Pancreas (tissue), 10 donors: ENCODE measurements at places on chromosomes 1 and 21. TPM values are rescaled to one million over a fixed set of nuclear protein-coding genes. Genes with fewer than 3 reads are reported as not detected.

DNA sequence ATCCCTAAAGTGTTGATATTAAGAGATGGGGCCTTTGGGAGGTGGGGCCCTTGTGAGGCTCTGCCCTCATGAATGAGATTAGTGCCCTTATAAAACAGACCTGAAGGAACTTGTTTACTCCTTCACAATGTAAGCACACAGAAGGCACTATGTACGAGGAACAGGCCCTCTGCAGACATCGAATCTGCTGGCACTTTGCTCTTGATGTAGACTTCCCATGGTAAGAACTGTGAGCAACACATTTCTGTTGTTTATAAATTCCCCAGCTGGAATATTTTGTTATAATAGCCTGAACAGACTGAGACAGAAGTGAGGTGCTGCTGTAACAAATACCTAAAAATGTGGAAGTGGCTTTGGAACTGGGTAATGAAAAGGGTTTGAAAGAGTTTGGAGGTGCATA lies 193.2 kb downstream of the TGFB2 start:
- H3K27ac ChIP-seq, result no peak overlapping the region
- no peaks in the 10 kb centered on the region for H3K36me3 ChIP-seq
- no peak overlapping the region for H3K4me3 ChIP-seq
- H3K4me1 ChIP-seq, result no peaks in the 10 kb centered on the region

- no peaks in the 10 kb centered on the region for H3K36me3 ChIP-seq
- no peak overlapping the region for H3K27ac ChIP-seq
- H3K27me3 ChIP-seq, result no peaks in the 10 kb centered on the region
- no peaks in the 10 kb centered on the region for H3K4me1 ChIP-seq
- no peak overlapping the region for H3K4me3 ChIP-seq
- DNase-seq, result no peak
Observed at GRCh38 chr1:58746757-58747156, 37.1 kb downstream of the JUN start.

- H3K36me3 ChIP-seq, result no peaks in the 10 kb centered on the region
- H3K4me1 ChIP-seq, result no peaks in the 10 kb centered on the region
- H3K4me3 ChIP-seq, result no peak overlapping the region
- no peak for DNase-seq
- no peak overlapping the region for H3K27ac ChIP-seq
Observed at GRCh38 chr1:29383746-29384371, 147.5 kb downstream of the PTPRU start.

The SUSD4 gene
- total RNA-seq, result 6.0 TPM

- H3K36me3 ChIP-seq, result no peaks in the 10 kb centered on the region
- H3K27me3 ChIP-seq, result no peaks in the 10 kb centered on the region
- no peaks in the 10 kb centered on the region for H3K4me1 ChIP-seq
- H3K4me3 ChIP-seq, result no peak overlapping the region
- no peak overlapping the region for H3K27ac ChIP-seq
Observed at GRCh38 chr1:198660341-198661261, 21.8 kb downstream of the PTPRC start.

The C1orf56 gene
- total RNA-seq, result 2.6 TPM

DNA sequence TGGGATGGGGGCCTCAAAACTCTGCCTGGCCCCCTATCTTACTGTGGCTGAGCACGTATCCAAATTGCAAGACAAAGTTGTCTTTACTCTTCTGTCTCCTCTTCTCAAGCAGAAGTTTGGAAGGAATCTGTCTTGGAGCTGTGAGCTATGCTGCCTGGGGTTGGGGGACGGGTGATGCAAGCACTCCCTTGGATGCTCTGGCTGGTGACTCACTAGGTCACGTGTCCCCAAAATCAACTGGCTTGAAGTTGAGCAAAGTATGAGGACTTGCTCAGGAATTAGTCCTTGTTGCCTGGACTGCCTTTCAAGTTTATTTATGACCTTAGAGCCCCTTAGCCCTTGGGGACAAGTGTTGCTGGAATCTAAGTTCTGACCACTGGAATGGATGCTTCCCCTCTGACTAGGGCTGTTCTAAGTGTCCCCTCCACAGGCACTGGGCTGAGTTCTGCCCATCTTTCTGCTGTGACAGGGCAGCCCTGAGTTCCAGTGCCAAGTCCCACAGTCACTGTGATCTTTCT lies 269.5 kb downstream of the HHAT start:
- H3K27ac ChIP-seq, result no peak overlapping the region
- H3K4me1 ChIP-seq, result no peaks in the 10 kb centered on the region
- H3K36me3 ChIP-seq, result no peaks in the 10 kb centered on the region
- H3K27me3 ChIP-seq, result no peaks in the 10 kb centered on the region

DNA sequence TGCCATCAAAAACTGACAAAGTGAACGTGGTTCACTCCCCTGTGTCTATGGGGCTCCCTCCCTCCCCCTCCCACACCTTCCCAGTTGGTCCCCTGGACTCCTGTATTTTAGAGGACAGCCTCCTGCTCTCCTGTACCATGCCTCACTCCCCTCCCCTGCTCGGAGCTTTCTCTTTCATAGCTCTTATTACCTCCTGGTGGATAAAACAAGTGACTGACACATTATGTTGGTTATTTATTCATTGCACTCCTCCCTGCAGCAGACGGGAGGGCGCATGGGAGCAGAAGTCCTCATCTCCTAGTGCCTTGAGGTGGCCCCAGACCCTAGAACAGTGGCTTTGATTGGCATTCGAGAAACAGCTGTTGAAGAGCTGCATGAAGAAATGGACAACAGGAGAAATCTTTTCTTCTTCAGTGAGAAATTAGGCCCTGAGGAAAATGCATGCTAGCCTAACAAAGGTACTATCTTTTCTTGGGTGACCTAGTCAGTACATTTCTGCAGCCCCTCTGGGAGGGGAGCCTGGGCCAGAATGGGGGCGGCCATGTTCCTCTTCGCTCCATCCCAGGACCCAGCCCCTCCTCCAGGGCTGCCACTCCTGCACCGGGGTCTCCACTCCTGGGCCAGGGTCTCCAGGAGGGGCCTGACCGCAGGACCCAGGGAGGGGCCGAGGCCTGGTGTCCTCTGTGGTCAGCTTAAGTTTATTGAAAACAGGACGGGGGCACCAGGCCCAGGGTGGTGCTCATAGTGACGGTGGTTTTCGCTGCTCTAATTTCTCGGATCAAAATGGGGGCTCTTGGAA lies 1.2 kb upstream of the TFF1 start:
- no peak overlapping the region for H3K4me3 ChIP-seq
- DNase-seq, result no peak
- no peak overlapping the region for H3K27ac ChIP-seq
- H3K4me1 ChIP-seq, result no peaks in the 10 kb centered on the region
- no peaks in the 10 kb centered on the region for H3K27me3 ChIP-seq

DNA sequence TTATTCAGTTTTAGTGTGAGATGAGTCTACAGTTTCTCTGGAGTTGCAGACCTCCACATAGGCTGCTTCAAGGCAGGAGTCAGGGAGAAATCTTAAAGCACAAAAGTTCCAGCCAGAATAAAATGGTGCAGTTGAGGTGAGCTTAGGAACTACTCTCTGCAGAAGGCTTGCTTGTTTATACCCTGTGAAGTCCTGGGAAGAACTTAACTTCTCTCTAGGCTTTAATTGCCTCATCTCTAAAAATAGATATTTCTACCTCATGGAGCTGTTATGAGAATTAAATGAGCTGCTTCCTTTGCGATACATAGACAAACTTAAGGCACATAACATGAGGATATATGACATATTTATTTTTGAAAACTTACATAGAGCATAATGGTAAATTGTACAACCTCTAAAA lies 286.2 kb downstream of the GPATCH2 start:
- H3K36me3 ChIP-seq, result no peaks in the 10 kb centered on the region
- no peak overlapping the region for H3K27ac ChIP-seq
- no peak for DNase-seq
- H3K4me1 ChIP-seq, result no peaks in the 10 kb centered on the region

DNA sequence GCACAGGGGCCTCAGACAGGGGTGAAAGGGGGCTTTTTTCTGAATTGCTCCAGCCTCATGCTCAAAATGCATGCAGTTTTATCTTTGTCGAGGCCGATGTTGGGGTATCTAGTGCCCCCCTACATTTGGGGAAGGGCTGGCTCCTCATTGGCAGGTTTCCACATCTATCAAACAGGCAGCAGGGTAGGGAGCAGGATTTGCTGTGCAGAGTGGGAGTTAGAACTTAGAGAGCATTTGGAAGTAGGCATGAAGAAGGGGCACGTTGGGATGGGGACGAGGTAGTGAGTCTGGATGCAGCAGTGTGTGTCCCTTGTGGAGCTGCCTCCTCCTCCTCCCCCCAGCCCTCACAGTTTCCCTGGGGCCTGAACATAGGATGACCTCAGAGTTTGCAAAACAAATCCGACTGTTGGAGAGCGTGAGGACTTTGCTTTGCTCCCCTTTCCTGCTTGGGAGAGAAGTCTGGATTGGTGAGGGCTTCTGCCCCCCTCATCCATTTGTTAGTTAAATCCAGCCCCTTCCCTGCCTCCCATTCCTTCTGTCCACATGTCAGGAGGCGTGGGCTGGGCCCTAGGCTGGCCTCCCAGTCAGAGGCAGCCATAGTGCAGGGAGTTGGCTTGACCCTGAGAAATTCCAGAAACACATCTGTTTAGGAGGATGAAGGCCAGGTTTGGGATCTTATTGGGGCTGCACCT lies 36.9 kb upstream of the GPR37L1 start:
- H3K27me3 ChIP-seq, result no peaks in the 10 kb centered on the region
- peaks cover 15% of the 10 kb centered on the region for H3K4me1 ChIP-seq
- peak overlapping the region; percentile 84 for H3K27ac ChIP-seq

The LENEP gene
- not detected for total RNA-seq

The FALEC gene
- not detected for total RNA-seq

DNA sequence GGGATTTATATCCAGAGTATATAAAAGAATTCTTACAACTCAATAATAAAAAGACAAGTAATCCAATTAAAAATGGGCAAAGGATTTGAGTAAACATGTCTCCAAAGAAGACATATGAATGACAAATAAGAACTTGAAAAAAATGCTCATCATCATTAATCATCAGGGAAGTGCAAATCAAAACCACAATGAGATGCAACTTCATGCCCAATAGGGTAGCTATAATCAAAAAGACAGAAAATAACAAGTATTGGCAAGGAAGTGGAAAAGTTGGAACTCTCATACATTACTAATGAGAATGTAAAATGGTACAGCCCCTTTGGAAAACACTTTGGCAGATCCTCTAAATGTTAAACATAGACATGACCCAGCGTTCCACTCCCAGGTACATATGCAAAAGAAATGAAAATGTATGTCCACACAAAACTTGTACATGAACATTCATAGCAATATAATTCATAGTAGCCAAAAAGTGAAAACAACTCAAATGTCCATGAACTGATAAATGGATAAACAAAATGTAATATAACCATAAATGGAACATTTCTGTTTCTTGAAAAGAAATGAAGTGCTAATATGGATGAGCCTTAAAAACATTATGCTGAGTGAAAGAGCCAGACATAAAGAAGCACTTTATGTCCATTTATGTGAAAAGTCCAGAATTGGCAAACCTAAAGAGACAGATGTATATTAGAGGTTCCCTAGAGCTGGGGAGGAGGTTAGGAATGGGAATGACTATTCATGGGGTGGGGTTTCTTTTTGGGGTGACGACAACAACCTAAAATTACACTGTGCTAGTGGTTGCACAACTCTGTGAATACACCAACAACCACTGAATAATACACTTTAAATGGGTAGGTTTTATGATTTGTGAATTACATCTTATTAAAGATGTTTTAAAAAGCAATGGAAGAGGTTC lies 259.7 kb downstream of the RHOU start:
- H3K36me3 ChIP-seq, result no peaks in the 10 kb centered on the region
- no peak overlapping the region for H3K4me3 ChIP-seq
- no peak overlapping the region for H3K27ac ChIP-seq

GRCh38 chr21:45309069-45309986 lies 21.6 kb upstream of the POFUT2 start:
- H3K36me3 ChIP-seq, result no peaks in the 10 kb centered on the region
- H3K4me1 ChIP-seq, result peaks cover 7% of the 10 kb centered on the region

The TBX15 gene
- total RNA-seq, result 0.06 TPM

DNA sequence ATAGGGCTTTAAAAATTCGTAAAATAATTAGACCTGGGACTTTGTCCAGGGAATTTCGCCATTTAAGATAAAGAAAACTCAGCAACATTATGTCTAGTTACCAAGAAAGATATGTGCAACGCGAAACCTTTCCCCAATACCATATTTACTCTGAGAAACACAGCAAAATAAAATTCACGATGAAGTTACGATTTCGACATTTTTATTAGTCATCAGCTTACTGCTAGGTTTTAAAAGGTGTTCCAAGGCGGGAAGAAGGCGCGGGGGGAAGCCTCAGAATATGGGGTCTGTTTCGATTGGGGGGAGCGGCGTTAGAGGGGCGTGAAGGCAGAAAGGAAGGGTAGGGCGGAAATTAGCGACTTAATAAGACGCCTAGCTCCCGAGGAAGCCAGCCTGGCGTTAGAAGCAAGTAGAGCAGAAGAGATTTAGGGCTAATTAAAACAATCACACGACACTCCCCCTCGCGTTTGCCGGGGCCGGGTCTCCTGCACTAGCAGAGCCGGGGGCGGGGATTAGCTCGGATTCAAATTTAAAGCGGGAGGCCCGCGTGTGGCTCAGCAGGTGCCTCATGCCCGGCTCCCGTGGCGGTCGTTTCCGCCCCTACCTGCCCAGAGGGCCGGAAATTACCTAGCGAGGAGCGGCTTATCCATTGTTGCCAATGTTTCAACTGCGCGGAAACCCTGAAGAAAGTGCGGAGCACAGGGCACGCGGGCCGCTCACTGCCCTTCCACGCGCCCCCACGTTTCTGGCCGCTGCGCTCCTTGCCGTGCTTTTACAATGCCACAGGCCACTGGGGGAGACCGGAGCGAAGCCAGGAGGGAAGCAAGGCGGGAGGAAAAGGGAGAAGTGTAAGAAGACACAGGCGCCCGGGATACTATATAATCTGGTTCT lies 795 bp upstream of the POU2F1 start:
- H3K27ac ChIP-seq, result peak overlapping the region; percentile 74
- peak; percentile 93 for DNase-seq
- no peaks in the 10 kb centered on the region for H3K27me3 ChIP-seq
- H3K4me3 ChIP-seq, result peak overlapping the region; percentile 62
- no peaks in the 10 kb centered on the region for H3K36me3 ChIP-seq

The RAP1GAP gene
- total RNA-seq, result 76.1 TPM

- H3K4me1 ChIP-seq, result peaks cover 4% of the 10 kb centered on the region
- DNase-seq, result no peak
- no peak overlapping the region for H3K27ac ChIP-seq
- H3K36me3 ChIP-seq, result no peaks in the 10 kb centered on the region
- no peaks in the 10 kb centered on the region for H3K27me3 ChIP-seq
Observed at GRCh38 chr1:19975423-19976193, 3.8 kb downstream of the PLA2G2A start.

GRCh38 chr1:150061632-150062101 lies 5.9 kb upstream of the VPS45 start:
- no peak for DNase-seq
- H3K36me3 ChIP-seq, result no peaks in the 10 kb centered on the region
- H3K4me1 ChIP-seq, result peaks cover 8% of the 10 kb centered on the region
- H3K27me3 ChIP-seq, result no peaks in the 10 kb centered on the region
- no peak overlapping the region for H3K4me3 ChIP-seq

GRCh38 chr1:22888320-22889075 lies 84.2 kb downstream of the LACTBL1 start:
- no peak for DNase-seq
- no peak overlapping the region for H3K27ac ChIP-seq
- no peaks in the 10 kb centered on the region for H3K27me3 ChIP-seq
- no peak overlapping the region for H3K4me3 ChIP-seq
- H3K36me3 ChIP-seq, result no peaks in the 10 kb centered on the region

The FNDC10 gene
- total RNA-seq, result 2.4 TPM

The ANGPTL7 gene
- total RNA-seq, result not detected

The FCGR1A gene
- total RNA-seq, result 2.0 TPM
